GM23338 (cell line): ENCODE measurements at places on chromosomes 1 and 21.
A peak's percentile ranks its signal among the peaks of the same experiment; 100 is the strongest.

DNA sequence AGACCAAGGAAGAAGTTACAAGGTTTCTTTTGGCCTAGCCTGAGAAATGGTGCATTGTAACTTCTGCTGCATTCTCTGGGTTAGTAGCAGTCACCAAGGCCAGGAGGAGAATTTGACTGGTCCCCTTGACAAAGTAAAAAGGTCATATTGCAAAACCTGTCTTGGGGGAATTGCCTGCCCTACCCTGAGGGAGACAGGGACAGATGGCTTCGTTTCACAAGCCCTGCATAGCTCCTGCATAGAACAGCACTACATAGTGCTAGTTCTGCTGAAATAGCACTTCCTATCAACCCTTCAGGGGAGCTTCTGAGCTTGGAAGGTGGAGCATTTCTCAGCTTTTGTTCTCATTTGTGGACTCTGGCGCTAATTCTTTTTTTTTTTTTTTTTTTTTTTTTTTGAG lies 20.4 kb upstream of the AK2 start:
- no peak for DNase-seq

DNA sequence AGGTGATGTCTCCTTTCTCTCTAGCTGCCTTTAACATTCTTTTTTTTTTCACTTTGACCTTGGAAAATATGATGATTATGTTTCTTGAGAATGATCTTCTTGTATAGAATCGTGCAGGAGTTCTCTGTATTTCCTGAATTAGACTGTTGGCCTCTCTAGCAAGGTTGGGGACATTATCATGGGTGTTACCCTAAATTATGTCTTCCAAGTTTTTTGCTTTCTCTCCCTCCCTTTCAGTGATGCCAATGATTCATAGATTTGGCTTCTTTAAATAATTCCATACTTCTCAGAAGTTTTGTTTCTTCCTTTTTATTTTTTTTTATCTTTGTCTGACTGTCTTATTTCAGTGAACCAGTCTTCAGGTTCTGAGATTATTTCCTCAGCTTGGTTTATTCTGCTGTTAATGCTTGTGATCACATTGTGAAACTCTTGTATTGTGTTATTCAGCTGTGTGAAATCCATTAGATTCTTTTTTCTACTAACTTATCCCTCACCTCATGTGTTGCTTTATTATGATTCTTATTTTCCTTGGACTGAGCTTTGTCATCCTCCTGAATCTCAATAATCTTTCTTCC lies 268.4 kb upstream of the NRIP1 start:
- no peak for DNase-seq

GRCh38 chr1:1285611-1286311 lies 5.5 kb downstream of the SCNN1D start:
- DNase-seq, result no peak

DNA sequence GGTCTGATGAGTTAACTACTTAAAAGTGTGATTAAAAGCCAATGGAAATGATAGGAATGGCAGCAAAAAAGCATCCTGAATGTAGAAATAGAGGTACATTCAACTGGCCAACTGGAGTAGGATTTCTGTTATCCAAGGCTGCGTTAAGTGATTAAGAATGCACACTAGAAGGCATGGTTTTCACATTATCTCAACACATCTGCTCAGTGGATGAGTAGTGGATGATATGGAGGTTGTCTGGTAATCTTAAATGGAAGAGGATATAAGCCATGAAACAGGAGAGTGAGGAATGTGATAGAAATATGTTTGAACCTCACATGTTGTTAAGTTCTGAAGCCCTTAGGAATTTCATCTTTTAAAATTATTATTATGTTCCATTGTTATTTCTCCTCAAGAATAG lies 839.9 kb downstream of the USP25 start:
- DNase-seq, result no peak

DNA sequence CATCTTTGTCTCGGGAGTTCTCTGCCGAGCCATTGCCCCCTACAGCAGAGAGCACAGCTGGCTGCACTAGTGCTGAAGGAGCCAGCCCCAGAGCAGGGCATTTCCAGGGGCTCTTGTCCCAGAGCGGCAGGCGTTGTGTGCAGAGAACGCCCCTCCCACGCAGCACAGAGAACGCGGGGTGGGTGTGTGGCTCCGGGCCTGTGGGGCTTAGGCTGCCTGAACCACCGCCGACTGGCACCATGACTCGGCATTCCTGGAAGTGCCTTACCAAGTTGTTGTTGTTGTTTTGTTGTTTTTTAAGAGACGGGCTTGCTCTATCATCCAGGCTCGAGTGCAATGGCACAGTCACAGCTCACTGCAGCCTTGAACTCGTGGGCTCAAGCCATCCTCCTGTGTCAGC lies 15.8 kb upstream of the DIP2A start:
- DNase-seq, result no peak

DNA sequence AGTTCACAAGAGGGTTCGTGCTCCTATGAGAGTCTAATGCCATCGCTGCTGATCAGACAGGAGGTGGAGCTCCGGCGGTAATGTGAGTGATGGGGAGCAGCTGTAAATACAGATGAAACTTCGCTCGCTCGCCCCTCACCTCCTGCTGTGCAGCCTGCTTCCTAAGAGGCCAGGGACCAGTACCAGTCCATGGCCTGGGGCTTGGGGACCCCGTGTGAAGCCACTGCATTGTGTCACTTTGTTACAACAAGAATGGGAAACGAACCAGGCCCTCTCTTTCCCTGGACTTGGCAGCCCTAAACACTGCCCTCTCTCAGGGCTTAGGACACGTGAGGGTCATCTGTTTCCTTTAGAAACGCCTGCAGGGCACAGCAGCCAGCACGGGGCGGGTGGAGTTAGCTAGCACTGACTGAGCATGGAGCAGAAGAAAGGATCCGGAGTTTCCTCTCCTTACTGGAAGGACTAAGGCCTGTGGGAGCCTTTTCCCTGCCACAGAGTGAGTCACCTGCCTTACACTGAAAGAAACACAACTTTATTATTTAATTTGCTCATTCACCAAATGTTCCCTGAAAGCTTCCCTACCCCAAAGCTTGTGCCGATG lies 185.2 kb upstream of the TMEM51 start:
- DNase-seq, result peak; percentile 5

GRCh38 chr21:36834192-36834591 lies 132.3 kb downstream of the HLCS start:
- DNase-seq, result no peak

- no peak for DNase-seq
Observed at GRCh38 chr1:103129796-103130195, 21.5 kb upstream of the COL11A1 start.

DNA sequence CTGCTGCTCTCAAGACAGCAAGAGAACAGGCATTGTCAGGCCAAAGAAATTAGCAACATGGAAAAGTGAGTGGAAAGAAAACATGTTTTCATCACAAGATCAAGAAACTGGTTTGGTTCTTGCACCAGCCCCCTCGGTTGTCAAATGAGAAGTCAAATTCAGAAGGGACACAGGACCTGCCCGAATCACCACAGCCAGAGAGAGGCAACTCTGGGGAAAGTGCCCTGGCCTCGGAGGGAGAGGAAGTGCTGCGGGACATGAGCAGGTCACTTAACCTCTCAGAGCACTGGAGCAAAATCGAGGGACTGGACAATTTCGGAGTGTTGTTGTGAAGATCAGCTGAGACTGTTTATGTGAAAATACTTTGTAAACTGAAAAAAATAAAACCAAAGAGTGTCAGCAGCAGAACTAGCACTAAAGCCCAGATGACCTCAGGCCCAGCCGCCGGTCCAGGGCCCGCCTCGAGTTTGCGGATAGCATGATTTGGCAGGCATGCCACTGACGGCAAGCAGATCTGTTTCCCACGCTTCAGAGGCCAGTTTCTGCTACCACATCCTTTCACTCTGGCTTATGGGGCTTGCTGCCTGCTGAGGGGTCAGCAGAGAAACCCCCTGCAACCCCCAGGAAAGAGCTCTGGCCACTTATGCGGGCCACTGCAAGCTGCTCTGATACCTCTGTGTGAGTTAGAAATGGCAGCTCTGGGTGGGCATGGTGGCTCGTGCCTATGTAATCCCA lies 32.1 kb downstream of the CD247 start:
- no peak for DNase-seq

DNA sequence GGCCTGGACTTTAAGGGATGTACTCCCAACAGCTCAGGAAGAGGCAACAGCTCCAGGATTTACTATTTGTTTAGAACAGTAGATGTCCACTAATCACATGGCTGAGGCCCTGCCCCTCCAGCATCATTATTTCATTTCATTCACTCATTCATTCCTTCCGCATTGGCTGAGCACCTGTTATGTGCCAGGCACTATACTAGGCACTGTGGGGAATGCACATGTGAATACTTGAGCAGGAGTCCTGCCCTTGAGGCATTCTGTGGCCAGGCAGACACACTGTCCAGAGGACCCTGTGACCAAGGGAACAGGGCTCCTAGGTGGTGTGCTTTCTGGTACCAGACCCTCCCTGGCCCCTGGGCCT lies 24.3 kb downstream of the KIAA1614 start:
- DNase-seq, result no peak

GRCh38 chr1:6491480-6491962 lies at the start of gene PLEKHG5:
PLEKHG5 (minus strand) TSS chr1:6491667; CDS start chr1:6477571, 14,096 bp downstream.
- no peak for DNase-seq
